ENCODE measurements at places on chromosomes 2 and 18.

GRCh38 chr2:198788676-198789075, 669.1 kb downstream of the SATB2 start:
- DNase-seq = no peak

DNA sequence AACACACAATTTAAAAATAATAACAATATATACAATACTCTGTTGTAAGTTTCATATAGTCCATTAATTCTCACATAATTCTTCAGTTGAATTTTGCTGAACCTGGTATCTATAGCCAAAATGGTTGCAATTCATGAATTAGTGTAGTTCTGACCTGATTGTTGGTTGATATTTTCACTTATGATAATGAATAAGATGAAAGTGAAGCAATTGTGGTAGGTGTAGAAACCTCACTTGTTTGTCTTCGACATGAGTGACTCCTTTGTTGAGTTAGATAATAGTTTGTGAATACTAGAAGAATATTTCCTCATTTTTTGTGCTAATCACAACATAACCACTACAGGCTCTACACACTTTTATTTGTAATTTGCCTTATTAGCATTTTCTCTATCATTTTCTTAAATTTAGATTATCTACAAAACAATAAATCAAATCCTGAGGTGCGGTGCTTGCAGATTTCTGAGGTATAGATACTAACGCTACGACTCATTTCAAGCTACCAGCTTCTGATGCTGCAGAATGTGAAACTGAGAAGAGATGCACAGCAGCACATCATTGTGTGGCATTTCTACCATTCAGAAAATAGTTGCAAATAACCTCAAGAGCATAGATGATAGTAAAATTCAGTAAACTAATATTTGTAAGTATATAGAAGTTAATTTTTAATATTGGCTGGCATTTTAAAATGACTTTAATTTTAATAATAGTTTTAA, 117.9 kb downstream of the KCNH7 start:
- DNase-seq = no peak

- DNase-seq = no peak
Measured at GRCh38 chr2:165902934-165903333, 50.6 kb downstream of the TTC21B start.

GRCh38 chr2:170651624-170652325, 63.4 kb upstream of the SP5 start:
- no peak for DNase-seq

- no peak for DNase-seq
Measured at GRCh38 chr18:57659460-57660102, 37.9 kb upstream of the NARS1 start.

- DNase-seq = no peak
Measured at GRCh38 chr2:70789304-70790135, 923 bp downstream of the FIGLA start.

DNA sequence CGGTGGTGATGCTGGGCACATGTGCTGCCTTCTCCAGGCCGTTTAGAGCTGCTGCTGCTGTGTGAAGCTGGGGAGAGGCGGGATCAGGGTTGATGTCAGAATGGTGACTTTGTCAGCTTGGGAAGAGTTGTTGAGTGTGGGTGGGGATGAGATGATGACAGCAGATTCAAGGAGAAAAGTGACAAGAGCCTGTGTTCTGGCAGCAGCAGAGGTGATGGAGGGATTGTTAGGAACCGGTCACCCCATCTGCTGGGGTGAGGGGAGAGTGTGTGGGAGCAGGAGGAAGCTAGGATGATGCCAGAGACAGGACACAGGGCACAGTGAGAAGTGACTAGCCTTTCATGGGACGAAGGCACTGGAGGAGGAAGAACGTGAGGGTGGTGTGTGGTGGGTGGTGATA, 345.5 kb downstream of the RNF144A start:
- no peak for DNase-seq

- DNase-seq = no peak
Measured at GRCh38 chr2:128064353-128064752, 26.6 kb upstream of the UGGT1 start.

- DNase-seq = no peak
Measured at GRCh38 chr2:33077311-33077710, 130.6 kb downstream of the LTBP1 start.

DNA sequence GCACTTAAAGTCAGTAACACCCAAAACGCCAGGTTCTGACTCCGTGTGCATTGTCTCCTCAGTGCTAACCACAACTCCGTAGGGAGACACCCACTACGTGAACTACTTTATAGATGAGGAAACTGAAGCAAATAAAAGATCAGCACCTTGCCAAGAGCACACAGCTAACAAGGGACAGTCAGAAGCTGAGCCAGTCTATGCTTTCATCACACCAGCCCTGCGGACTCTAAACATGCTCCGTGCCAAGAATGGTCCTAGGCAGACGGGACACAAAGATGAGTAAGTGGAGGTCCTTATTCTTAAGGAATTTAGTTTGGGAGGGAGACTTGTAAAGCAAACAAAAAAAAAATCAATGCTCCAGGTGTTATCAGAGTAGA, 9.6 kb downstream of the MBOAT2 start:
- DNase-seq = no peak

- peak; percentile 23 for DNase-seq
Measured at GRCh38 chr2:21042958-21043743, 722 bp downstream of the APOB start.

GRCh38 chr2:61016392-61017002, 1.0 kb upstream of the PEX13 start:
- no peak for DNase-seq

- no peak for DNase-seq
Measured at GRCh38 chr2:102369866-102370265, 14.3 kb downstream of the IL18R1 start.

All from activated T-helper 1 cell treated with anti-CD3 and anti-CD28 coated beads, Interleukin-2, amount 50 U/mL, for 16 hours (primary cell).